ENCODE measurements at places on chromosomes 6 and 20.

- DNase-seq, result no peak
These were observed 124.1 kb upstream of the RIN2 start for GRCh38 chr20:19633985-19634384.

DNA sequence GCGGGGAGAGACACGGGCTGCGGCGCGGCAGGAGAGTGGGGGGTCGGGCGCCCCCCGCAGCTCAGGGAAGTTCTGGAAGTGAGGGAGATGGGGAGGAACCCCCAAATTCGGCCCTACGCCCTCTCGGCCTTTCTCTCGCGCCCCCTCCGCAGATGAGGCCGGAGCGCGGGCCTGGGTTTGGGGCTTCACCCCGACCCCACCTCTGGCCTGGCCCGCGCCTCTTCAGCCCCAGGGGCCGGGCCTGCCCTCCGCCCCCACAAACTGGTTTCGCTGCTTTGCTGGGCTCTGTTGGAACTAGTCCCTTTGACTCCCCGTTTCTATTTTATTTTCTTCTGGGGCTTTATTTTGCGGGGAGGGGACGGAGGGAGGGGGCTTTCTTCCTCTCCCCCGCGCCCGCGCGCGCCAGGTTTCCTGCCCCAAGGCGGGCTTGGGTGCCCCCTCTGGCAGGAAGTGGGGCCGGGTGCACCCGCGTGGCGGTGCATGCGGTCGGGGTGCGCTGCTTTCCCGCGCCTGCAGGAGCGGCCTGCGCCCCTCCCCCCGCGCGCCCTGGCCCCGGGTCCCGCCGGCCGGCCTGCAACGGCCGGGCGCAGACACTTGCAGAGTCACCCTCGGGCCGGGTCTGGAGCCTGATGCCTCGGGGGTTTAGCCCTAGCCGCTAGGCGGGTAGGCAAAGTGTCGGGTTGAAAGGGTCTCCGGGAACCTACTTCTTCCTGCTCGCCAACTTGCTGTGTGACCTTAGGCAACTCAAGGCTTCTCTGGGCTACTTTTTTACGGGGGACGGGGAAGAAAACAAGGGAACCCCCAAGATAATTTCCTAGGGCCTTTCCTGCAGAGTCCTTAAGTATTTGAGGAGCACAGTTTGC lies 1.3 kb downstream of the HMGA1 start:
- no peak for DNase-seq

DNA sequence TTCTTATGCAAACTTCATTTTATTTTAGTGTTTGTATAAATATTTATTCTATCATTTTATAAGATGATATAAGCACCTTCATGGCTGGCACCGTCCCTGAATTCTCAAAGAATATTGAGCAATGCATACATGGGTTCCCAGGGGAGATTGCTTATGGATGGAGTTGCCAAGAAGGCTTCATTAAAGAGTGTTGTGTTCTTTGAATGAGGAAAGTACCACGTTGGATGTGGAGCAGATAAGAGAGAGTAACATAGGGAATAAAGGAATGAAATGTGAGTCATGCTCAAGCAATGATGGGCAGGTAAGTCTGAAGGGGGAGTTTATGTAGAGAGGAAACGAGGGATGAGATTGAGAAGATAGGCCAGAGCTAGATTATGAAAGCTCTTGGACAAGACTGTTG lies 10.3 kb downstream of the DSE start:
- no peak for DNase-seq

- no peak for DNase-seq
These were observed 581.9 kb downstream of the HTR1B start for GRCh38 chr6:76881414-76881813.

GRCh38 chr6:10800810-10801209 lies 37.5 kb downstream of the MAK start:
- DNase-seq, result peak; percentile 2
